ENCODE measurements at places on chromosomes 6 and 20.

GRCh38 chr6:131160254-131160758 lies 25.0 kb downstream of the AKAP7 start:
- DNase-seq: no peak

DNA sequence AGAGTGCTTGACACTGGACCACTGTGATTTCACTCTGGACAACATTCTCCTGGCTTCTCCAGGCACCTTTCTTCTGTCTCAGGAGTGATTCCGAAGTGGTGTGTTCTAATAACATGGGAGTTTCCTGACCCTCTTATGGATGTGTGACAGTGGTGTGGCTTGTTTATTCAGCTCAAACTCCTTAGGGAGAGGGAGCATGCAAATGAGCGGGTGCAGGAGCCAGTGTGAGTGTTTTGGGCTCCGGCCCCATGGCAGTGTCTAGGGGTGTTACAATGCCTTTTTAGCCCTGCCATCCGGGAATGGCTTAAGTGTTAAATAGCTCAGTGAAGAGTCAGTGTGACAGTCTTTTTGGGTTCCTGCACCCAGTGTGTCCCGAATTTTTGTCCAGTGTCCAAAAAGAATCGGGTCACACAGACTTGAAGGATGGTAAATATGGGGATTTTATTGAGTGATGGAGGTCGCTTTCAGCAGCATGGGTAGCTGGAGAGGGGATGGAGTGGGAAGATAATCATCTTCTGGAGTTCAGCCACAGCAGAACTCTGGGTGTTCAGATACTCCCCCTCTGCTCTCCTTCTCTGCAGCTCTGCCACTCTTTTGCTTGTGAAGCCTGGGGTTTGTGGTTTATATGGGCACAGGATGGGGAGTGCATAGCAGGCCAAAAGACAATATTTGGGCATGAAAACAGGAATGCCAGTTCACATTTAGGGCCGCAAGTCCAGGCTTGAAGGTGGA lies 928.9 kb upstream of the CITED2 start:
- no peak for DNase-seq

DNA sequence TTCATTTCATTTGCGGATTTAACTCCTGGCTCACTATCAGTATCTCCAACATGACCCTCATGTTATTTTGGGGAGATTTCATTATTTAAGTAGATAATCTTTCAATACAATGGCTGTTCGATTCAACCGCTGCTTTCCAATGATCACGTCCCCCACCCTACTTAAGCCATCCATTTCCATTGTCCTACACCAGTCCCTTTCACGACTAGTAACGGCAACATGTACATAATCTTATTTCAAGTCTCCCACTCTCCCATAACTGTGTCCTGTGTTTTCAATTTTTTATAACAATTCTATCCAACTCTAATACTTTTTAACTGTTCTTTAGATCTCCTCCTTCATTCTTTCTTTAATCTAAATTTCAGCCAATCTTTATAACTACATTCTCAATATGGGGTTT lies 890.8 kb upstream of the MAP3K7 start:
- DNase-seq: no peak

GRCh38 chr20:54203281-54203680 lies 4.6 kb upstream of the PFDN4 start:
- no peak for DNase-seq

GRCh38 chr20:1533059-1533458 lies 24.4 kb downstream of the SIRPD start:
- no peak for DNase-seq

GRCh38 chr6:163459007-163459406 lies 44.5 kb downstream of the QKI start:
- no peak for DNase-seq

DNA sequence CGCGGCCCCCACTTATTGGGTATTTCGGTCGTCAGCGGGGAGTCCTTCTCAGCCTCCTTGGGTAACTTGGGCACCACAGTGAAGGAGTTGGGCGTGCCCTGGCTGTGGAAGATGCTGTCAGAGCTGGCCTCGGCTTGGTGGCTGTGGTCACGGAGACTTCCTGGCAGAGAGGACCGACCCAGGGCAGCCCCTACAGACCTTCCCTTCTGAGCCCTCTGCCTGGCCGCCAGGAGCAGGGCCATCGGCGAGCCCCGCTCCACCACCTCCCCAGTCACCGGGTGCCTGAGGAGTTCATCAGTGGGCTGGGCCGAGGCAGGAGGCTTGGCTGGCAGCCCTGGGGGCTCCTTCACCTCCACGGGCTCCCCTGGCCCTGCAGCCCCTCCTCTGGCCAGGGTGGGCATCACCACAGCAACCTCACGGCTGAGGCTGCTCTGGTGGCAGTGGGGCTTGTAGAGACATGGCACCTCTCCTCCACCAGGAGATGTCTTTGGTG lies 37.2 kb downstream of the C6orf132 start:
- no peak for DNase-seq

DNA sequence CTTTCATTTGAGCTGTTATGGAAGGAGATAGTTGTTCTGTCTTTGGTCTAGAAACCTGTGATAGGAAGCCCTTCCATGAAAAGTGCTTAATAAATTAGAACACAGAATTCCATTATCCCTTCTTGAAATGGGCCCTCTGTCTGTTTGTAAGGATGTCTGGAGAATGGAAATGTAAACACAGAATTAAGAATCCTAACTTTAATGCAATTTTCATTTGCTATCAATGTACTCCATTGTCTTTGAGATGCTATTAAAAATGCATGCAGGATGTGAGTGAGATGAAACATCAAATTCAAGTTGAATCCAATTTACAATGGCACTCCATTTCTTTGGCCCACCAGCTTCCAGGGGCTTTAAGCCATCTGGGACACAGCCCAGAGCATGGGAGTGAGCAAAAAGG lies 13.9 kb upstream of the AARS2 start:
- DNase-seq: no peak

- DNase-seq: no peak
These were observed 600 bp upstream of the SYNJ2 start for GRCh38 chr6:157981132-157981394.

GRCh38 chr6:25088513-25088912 lies 152.8 kb upstream of the RIPOR2 start:
- DNase-seq: no peak

- DNase-seq: no peak
These were observed 69.9 kb upstream of the BTBD3 start for GRCh38 chr20:11847827-11848226.

- DNase-seq: no peak
These were observed 48.2 kb upstream of the MLN start for GRCh38 chr6:33851959-33852358.

GRCh38 chr6:151544453-151544852 lies 50.6 kb downstream of the CCDC170 start:
- no peak for DNase-seq

DNA sequence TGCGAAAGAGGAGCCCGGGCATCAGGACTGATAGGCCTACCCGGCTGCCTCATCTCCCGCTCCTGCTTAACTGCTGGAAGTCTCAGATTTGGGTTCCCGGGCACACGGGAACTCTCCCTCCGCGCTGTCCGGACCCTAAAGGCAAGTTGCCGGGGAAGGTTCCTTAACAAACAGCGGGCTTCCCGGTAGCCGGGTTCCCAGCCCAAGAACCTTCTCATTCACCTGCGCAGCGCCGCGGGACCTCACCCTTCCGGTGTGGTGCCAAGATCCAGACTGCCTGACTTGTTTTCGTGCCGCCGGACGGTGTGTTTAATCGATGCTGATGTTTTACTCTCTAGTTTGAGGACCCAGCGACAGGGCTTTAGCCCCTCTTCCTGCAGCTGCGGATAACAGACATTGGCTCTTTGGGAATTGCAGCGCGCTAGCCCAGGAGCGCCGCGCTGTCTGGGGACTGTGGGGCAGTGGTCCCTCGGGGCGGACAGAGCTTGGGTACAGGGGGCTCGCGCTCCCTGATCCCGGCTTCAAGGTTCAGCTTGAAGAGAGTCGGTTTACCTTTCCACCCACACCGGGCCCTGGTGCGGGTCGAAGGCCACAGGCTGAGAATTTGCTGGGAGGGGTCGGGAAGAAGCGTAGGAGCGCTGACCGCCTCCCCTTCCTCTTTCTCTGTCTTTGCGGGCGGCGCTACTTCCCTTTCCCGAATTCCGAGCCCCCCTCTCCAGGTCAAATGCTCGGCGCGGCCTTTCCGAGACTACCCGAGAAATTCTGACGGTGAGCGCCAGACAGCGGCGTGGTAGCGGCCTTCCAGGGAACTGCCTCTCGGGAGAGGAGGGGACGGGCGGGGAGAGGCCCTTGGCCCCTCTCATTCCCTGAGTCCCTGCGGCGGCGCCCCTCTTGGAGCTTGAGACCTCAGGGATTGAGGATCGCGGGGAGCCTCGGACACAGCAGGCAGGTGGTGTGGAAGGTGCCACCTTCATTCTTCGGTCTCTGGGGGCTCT lies 17.2 kb downstream of the ABT1 start:
- no peak for DNase-seq

- no peak for DNase-seq
These were observed 840 bp downstream of the DEFB132 start for GRCh38 chr20:258269-258858.

DNA sequence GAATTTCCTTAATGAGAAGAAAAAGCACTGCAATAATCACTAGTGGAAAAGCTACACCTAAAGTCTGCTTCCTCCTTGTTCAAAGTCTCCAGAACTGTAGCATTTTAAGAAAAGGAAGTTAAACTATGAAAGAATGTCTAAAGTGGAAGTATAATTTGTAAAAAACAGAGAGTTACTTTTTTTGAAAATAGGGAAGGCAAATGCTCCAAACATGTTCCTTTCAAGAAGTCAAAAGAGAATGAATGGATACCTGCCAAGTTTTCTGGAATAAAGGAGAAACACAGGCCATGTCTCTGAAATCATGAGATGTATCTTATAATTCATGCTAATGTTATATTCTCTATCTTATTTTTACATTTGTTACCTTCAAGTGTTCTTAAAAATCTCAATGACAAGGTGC lies 60.7 kb upstream of the ADGRG6 start:
- DNase-seq: no peak

- no peak for DNase-seq
These were observed 21.9 kb upstream of the TAF8 start for GRCh38 chr6:42028234-42029061.

DNA sequence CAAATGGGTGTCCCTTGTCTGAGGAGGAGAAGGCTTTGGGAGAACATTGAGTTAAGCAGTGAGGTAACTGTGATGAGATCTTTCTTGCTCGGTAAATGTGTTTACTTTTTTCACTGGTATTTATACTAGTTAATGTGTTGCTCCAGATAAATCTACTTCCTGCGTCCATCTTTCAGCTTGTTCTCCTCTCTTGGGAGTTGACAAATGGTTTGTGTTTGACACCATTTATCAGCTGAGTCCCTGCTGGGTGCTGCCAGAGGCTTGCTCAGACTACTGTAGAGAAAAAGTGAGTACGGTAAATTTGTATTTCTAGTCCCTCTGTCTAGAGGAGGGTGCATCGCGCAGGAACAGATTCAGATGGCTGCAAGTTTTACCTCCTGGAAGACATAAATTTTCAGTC lies 8.3 kb upstream of the PRDM1 start:
- DNase-seq: no peak

- no peak for DNase-seq
These were observed 12.8 kb upstream of the SASH1 start for GRCh38 chr6:148329596-148330381.

DNA sequence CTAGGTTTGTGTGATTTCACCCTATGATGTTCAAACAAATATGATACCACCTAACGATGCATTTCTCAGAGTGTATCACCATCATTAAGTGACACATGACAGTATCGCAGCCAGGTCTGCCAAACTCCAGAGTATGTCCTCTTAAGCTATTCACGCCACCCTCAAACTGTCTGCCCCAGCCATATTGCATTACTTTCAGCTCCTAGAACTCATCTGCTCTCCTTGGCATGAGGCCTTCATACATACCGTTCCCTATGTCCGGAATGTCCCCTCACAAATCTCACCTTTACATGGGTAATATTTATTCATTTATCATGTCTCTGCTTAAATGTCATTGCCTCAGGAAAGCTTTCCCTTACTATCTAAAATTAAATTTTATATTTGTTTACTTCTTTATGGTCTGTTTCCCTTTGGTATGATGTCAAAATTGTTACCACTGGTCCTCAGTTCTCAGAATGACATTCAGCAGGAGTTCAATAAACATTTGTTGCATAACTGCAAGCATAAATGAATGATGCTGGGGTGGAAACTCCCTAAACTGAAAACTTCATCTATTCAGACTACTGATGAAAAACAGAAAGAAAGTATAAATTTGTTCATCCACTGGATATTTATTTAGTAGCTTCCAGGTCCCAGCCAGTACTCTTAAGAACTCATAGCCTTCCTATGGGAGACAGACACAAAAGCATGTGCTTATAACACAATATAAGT lies 3.2 kb downstream of the SESN1 start:
- DNase-seq: no peak

- DNase-seq: no peak
These were observed 199.3 kb upstream of the SHLD1 start for GRCh38 chr20:5550733-5551529.

DNA sequence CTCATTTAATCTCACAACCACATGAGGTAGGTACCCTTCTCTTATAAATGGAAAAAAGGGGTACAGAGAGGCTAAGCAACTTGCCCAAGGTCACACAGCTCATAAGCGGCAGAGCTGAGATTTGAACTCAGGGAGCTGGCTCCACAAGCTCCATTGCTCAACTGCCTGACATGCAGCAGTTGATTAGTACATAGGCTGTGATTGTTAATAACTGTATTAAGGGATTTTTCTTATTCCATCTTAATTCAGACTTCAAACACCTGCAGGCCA lies 6.6 kb downstream of the CCN5 start:
- no peak for DNase-seq

GRCh38 chr20:2042400-2042799 lies 48.5 kb upstream of the PDYN start:
- DNase-seq: no peak

GRCh38 chr6:125749865-125750691 lies 646 bp downstream of the HEY2 start:
- no peak for DNase-seq

- DNase-seq: no peak
These were observed 2.6 kb downstream of the PRSS35 start for GRCh38 chr6:83514866-83515466.

DNA sequence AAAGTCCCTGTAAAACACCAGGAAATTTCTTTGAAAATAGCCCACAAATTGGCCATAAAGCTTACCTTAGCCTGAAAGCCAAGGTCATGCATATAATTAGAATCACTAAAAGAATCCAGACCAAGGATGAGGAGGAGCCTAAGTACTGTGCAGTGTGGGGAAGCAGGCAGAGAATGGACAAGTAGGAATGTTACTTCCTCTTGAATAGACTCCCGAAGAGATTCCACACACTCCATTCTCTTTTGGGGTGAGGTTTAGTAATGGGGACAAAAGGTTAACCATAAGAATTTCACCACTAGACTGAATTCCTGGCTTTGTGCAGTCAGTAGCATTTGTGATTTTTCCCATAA lies 27.5 kb upstream of the MARCKS start:
- no peak for DNase-seq

DNA sequence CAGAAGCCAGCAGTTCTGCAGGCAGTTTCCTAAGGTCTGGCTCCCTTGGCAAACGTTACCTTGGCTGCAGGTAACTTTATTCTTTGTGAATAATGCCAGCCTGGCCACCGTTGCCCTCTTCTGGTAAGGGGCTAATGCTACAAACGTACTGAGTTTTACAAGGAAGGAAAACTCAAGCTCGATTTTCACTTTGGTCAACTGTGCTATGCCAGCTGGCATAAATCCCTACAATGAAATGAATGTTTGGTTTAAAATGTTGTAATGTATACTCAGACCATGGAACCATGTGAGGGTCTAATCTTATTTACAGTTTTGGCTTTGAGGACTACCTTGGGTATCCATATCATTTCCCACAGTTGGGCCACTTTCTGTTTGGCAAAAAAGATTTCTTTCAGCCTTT lies 101.4 kb downstream of the SLX4IP start:
- no peak for DNase-seq

Measured in stimulated activated CD8-positive, alpha-beta memory T cell treated with anti-CD3 and anti-CD28 coated beads, Interleukin-4, amount 100 ng/mL, for 4 hours (primary cell).